ENCODE measurements at places on chromosomes 16 and 17.

GRCh38 chr16:85768199-85768598, 17.3 kb upstream of the C16orf74 start:
- no peak for DNase-seq

DNA sequence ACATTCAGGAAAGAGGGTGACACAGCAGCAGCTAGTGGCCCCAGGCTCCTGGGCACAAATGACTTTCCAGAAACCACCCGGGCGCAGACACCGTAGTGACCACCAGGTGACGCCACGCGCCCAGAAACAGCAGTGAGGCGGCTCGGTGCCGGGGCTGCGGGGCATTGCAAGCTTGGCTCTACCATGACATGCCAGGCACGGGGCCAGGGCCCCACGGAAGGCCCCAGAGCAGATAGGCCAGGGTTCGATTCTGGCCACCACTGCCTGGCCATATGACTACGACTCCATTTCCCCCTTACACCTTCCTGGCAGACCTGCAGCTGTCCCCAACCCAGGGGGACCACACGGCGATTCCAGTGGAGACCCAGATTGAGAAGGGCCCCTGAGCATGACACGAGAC, 6.7 kb downstream of the RHBDF1 start:
- DNase-seq, result peak; percentile 62

GRCh38 chr17:68497885-68498319, 14.3 kb upstream of the PRKAR1A start:
- no peak for DNase-seq

- DNase-seq, result peak; percentile 95
These were observed 5.2 kb downstream of the AXIN2 start for GRCh38 chr17:65556014-65556909.
